Right forelimb (tissue), 1 donor: ENCODE measurements at places on chromosomes 5 and 9.

DNA sequence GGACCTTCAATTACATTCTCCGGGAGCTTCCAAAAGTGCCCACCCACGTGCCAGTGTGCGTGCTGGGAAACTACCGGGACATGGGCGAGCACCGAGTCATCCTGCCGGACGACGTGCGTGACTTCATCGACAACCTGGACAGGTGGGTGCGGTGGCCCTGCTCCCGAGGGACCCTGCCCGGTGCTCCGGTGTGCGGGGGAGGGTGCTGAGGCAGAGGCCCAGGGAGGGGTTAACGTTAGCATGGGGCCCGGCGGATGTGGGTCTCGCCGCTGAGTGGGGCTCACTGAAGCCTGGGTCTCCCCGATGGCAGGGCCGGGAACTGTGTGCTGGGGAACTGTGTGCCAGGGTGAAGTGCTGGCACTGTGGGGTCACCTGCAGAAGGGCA lies 10.6 kb upstream of the AJM1 start:
- no peak for DNase-seq

GRCh38 chr9:81549500-81550206 lies 139.7 kb downstream of the TLE1 start:
- DNase-seq = no peak

GRCh38 chr5:149437391-149438040 lies 58.4 kb upstream of the IL17B start:
- DNase-seq = no peak

- DNase-seq = no peak
Measured at GRCh38 chr5:116646611-116647289, 72.1 kb upstream of the SEMA6A start.

- DNase-seq = no peak
Measured at GRCh38 chr9:138051586-138052321, 174.2 kb downstream of the CACNA1B start.

DNA sequence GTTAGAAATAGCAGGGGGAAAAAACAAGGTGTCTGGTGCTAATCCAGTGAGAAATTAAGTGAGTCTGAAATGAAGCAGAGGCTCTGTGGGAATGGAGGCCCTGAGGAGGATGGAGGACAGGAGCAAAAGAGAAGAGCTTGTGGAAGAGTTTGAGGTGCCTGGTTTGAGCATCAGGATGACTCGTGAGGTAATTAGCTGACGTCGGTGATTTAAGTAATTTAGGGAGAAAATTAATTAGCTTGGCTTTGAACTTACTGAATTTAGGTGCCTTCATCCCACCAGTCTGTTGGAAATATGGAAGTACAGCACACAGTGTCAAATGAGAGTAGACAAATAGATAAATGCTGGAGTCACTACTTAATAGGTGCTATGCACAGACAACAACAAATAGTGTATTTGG lies 103.0 kb upstream of the CDH6 start:
- DNase-seq = no peak

- peak; percentile 86 for DNase-seq
Measured at GRCh38 chr9:134778841-134779411, 101.7 kb upstream of the FCN2 start.

DNA sequence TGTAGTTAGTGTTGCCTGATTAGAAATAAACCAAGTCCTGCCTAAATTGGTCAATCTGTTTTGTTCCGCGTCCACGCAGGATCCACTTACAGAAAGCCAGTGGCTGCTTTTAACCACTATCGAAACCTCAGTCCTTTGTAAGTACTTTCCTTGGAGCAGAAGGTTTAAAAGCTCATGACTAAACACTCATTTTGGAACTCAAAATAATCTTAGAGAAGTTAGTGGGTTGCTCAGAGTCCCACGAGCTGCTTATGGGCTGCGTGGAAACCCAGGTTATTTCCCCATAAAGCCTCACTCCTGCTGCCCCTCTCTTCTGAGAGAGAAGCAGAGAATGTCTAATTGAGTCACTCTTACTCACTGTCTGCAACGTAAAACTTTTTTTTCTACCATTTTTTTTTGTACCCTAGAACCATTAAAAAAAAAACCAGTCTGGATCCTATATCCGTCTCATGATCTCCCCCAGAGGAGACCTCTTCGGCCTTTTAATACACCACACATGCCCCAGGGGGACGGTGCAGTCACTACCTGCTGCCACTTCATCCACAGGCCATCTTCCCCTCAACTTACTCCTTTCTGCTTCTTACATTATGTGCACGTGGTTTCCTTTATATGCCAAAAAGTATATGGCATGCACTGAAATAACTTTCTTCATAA lies 7.6 kb downstream of the BASP1 start:
- DNase-seq = no peak

- no peak for DNase-seq
Measured at GRCh38 chr9:13264788-13265187, 14.7 kb downstream of the MPDZ start.

GRCh38 chr5:5014586-5015235 lies 125.4 kb upstream of the ADAMTS16 start:
- peak; percentile 59 for DNase-seq

GRCh38 chr5:169576181-169576598 lies 7.4 kb upstream of the SPDL1 start:
- DNase-seq = no peak

DNA sequence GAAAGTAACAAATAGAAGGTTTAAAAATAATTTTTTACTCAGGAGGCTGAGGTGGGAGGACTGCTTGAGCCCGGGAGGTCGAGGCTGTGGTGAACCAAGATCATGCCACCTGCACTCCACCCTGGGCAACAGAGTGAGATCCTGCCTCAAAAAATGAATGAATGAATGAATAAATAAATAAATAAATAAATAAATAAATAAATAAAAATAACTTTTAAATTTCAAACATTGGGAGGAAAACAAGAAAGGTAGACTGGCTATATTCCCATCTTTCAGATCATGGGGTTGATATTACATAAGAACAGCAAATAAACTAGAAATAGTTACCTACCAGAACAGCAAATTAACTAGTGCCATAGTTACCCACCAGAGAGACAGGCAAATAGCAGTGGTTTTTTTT lies 75.7 kb downstream of the LHX2 start:
- DNase-seq = no peak

- no peak for DNase-seq
Measured at GRCh38 chr9:7739595-7739994, 60.0 kb downstream of the DMAC1 start.

GRCh38 chr5:4533457-4534105 lies 606.5 kb upstream of the ADAMTS16 start:
- DNase-seq = no peak

DNA sequence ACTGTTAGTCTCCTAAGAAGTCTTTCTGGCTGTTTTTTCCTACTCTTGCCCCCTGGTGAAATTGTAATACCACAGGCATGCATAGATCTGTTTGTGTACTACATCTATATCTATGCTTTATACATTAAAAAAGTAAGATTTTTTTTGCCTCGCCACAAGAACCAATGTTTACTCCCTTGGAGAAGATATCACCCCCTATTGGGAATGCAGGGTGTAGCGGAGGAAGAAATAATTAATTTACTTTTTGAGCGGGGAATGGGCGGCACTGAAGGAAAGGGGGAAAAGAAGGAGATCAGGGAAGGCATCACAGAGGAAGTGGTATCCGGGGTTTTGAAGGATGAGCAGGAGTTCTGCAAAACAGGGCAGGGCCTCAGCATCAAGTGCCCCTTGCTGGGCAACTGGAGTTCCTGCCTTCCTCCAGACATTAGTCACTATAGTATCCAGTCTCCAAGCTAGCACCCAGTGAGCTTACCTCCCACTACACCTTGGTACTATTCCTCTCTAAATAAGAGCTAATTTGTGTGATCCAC lies 134.9 kb downstream of the GABBR2 start:
- no peak for DNase-seq

DNA sequence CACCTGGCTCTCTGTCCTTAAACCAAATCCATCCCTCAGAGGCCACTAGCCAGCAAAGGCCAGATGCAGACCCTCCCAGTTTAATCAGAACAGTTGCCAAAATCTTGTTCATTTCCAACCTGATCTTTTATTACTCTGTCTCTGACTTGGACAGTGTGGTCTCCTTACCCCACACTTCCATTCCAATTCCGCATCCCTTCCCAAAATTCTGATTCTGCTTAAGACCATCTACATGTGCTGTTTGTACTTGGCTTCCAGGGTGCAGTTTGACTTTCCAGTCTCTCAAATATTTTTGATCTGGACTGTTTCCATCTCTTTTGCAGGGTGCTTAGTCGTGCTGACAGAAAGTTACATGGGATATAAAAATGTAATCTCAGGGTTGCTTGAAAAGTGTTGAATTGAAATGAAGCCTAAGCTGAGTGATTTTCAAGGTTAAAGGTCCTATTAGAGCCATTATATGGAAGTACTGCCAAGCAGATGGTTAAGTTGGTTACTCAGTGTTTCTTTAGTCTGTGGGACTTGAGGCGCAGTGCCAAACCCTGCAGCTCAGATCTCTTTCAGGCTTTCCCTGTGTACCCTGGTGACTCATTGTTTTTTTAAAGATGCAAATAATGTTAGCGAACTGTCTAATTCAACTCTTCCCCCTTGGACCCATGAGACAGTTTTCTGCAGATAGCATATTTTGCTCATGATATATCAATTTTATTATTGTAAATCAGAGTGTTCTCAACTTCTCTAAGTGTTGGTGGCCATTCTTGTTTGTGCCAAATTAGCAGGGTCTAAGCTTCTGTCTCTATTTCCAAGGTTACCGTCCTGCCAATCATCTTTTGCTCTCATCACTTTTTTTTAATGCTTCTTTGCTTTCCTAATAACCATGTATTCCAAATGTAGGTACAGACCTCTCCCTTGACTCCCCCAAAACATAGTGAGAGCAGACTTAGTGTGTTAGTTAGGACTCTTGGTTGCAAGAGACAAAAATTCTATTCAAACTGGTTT lies 18.2 kb upstream of the DCP2 start:
- no peak for DNase-seq

- DNase-seq = no peak
Measured at GRCh38 chr9:128257086-128257825, 18.6 kb downstream of the GOLGA2 start.

- DNase-seq = no peak
Measured at GRCh38 chr5:57174890-57175510, 1.1 kb downstream of the GPBP1 start.

DNA sequence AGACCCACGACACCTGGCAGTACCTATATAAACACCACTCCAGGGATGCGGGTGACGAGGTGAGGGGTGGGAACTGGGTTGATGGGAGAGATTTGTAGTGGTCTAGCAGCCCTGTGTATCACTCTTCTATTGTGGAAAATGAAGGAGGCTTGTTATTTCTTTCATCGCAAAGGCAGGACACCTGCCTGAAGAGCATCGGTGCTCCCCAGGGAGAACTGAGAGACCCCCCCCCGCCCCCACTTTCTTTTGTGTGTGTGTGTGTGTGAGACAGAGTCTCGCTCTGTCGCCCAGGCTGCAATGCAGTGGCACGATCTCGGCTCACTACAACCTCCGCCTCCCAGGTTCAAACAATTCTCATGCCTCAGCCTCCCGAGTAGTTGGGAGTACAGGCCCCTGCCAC lies 8.3 kb upstream of the WDR5 start:
- DNase-seq = no peak

DNA sequence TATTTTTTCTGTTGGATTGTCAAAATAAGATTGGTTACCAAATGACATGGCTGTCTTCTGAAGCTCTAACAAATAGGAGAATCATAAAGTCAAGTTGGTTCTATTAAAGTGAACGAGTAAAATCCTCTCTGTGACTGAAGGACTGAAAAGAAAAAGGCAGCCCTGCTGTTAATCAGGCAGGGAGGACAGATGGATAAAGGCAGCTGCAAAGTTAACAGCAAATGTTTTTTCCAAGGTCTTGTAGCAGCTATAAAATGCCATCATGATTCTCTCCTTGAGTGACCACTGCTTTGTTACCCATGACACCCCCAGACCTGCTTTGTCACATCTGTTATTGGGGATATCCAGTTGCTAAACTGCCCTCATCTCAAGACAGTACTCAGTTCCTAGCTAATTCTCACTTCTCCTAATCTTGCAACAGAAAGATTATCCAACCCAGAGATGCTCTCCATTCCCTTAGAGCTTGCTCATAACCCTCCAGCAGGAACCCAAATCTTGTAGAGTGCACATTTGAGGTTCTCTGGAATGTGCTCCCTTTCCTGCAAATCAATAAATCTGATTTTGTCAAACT lies 89.7 kb upstream of the PARP8 start:
- no peak for DNase-seq

DNA sequence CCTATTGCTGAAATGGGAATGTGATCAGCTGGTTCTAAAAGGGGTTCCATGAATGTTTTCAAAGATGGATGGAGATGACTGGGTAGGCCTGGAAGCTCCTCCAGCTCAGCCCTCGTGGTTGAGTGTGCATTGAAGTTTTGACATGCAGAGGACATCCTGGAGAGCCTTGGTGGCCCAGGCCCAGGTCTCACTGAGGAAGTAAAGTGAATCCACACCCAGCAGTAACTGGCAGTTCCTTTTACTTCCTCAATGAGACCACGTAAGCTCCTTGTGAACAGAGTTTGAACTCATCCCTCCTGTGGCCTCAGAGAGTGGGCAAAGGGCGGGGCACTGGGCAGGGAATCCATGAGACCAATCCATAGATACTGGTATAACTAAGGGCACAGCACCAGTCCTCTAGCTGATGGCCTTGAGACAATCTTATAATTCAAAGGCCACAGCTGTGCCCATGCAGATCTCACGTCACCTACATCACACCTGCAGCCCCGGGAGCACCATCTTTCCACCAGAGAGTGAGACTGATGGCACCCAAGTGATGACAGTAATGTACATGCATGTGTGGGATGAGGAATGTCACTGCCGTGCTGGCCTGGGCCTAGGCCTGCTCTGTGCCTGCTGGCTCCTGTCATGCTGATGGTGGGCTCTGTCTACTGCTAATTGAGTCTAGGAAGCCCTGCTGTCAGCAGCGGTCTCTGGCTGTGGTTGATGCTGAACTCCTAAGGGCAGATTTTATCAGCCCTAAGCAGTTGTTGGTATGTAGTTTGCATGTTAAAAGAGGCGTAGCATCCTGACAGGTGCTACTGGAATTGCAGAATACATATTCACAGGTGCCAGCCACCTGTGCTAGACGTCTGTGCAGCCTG lies 257.8 kb downstream of the FSTL4 start:
- no peak for DNase-seq

- DNase-seq = no peak
Measured at GRCh38 chr9:68626526-68626925, 78.5 kb upstream of the PIP5K1B start.

GRCh38 chr5:156802501-156802900 lies 47.6 kb upstream of the PPP1R2B start:
- DNase-seq = no peak

DNA sequence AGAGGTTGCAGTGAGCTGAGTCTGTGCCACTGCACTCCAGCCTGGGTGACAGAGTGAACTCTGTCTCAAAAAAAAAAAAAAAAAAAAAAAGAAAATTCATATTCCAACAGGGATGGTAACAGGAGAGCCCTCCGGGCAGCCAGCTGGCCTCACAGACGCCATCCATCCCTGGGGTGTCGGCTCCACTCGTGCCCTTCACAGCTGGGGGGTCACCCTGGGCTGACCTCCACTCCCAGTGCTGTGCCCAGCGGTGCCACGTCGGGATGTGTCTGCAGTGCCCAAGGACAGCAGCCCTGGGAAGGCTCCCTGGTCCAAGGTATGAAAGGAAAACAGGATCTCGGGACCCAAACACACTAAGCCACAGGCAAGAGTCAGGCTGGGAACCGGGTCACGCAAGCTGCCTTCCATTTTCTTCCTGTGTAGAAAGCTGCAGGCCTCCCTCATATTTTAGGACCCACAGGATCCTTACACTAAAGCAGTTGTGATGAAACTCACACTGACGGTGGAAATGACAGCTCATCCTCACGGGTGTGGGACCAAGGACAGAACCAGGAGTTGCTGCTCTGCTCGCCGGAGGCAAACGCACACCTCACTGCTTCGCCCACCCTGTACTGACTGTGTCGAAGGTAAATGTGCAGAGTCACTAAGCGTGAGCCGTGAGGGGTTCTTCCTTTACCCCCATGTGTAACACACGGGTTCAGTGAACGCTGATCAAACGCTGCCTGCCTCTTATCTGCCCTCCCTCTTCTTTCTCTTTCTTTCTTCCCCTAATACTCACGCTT lies 5.3 kb downstream of the SLC12A7 start:
- no peak for DNase-seq
